Naive thymus-derived CD4-positive, alpha-beta T cell (primary cell): ENCODE measurements at places on chromosomes 13 and 19. TPM values are rescaled to one million over a fixed set of nuclear protein-coding genes. Genes with fewer than 3 reads are reported as not detected.

DNA sequence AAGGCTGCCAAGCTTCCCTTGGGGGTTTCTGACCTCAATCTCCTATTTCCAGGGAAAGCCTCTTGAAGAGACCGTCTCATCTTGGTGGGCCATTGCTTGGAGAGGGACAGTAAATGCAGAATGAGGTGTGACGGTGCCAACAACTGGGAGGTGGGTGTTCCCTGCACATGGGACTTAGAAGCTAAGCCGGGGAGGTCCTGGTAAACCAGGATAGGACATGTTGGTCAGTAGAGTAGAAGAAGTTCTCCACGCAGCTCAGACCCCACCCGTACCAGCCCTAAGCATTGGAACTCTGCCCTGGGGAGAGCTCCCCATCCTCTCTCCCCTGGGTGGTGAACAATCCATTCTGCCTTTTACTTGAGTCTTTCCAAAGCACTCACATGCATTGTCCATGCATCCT lies 92.0 kb downstream of the SOX1 start:
- DNase-seq = no peak
- H3K27ac ChIP-seq = no peak overlapping the region
- no peak overlapping the region for H3K4me3 ChIP-seq
- no peaks in the 10 kb centered on the region for H3K36me3 ChIP-seq

- no peaks in the 10 kb centered on the region for H3K4me1 ChIP-seq
- no peak overlapping the region for H3K4me3 ChIP-seq
- no peaks in the 10 kb centered on the region for H3K36me3 ChIP-seq
- no peaks in the 10 kb centered on the region for H3K27me3 ChIP-seq
Measured at GRCh38 chr19:54041969-54042606, 21.6 kb downstream of the VSTM1 start.

GRCh38 chr13:52164989-52165388 lies 5.6 kb upstream of the NEK3 start:
- H3K27me3 ChIP-seq = no peaks in the 10 kb centered on the region
- peaks cover 2% of the 10 kb centered on the region for H3K4me1 ChIP-seq
- no peak for DNase-seq
- H3K4me3 ChIP-seq = no peak overlapping the region

GRCh38 chr19:46520616-46521015 lies 24.9 kb upstream of the PNMA8B start:
- peak overlapping the region; percentile 54 for H3K27ac ChIP-seq
- DNase-seq = no peak
- no peaks in the 10 kb centered on the region for H3K27me3 ChIP-seq
- peaks cover 9% of the 10 kb centered on the region for H3K4me1 ChIP-seq
- H3K4me3 ChIP-seq = no peak overlapping the region

DNA sequence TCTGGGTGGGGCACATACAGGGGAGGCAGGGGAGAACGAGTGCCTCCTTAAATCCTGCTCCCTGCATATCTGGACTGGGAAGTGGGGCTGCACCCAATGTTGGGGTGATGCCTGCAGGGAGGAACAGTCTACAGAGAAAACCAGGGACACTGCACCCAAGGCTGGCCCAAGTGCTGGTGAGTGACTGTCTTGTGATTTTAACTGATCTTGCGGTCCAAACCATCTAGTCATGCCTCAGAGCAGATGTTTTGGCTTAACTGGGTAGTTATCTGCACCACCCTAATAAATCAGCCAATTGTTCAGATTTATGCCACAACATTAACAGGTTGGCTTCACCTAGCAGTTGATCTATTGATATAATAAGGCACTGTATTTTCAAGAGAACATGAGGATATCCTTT lies 219.2 kb upstream of the IRS2 start:
- H3K4me3 ChIP-seq = no peak overlapping the region
- no peaks in the 10 kb centered on the region for H3K4me1 ChIP-seq
- no peak for DNase-seq
- no peak overlapping the region for H3K27ac ChIP-seq
- H3K36me3 ChIP-seq = no peaks in the 10 kb centered on the region
- no peaks in the 10 kb centered on the region for H3K27me3 ChIP-seq

DNA sequence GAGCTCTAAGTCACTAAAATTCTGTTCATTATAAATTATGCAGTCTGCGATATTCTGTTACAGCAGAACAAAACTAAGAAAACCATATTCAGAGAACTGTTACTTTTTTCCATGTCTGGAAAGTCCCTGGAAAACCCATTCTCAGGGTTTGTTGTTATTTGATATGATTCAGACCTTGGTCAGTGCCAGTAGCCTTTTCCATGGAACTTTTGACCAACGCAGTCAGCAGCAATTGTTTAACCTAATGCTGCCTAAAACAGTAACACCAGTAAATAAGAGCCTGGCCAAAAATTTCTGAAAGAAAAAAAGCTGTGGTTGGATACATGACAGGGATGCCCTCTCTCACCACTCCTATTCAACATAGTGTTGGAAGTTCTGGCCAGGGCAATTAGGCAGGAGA lies 402.7 kb downstream of the TBC1D4 start:
- no peaks in the 10 kb centered on the region for H3K36me3 ChIP-seq
- DNase-seq = no peak
- H3K27ac ChIP-seq = no peak overlapping the region
- H3K4me1 ChIP-seq = no peaks in the 10 kb centered on the region

DNA sequence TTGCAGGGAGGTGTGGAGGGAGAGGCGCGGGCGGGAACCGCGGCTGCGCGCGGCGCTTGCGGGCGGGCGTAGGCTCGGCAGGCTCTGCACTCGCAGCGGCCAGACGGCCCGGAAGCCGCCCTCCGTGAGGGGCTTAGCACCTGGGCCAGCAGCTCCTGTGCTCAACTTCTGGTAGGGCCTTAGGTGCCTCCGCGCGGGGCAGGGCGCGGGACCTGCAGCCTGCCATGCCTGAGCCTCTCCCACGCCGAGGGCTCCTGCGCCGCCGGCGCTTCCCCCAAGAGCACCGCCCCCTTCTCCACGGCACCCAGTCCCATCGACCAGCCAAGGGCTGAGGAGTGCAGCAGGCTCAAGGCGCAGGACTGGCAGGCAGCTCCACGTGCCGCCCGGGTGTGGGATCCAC lies 940.8 kb upstream of the PCDH9 start:
- H3K4me1 ChIP-seq = no peaks in the 10 kb centered on the region
- no peaks in the 10 kb centered on the region for H3K36me3 ChIP-seq
- no peaks in the 10 kb centered on the region for H3K27me3 ChIP-seq

GRCh38 chr13:77048681-77049080 lies 21.7 kb upstream of the FBXL3 start:
- H3K27ac ChIP-seq = peak overlapping the region; percentile 3
- H3K4me3 ChIP-seq = no peak overlapping the region
- no peaks in the 10 kb centered on the region for H3K4me1 ChIP-seq

GRCh38 chr13:91303031-91303430 lies 44.5 kb upstream of the MIR17HG start:
- no peaks in the 10 kb centered on the region for H3K4me1 ChIP-seq
- H3K27me3 ChIP-seq = no peaks in the 10 kb centered on the region
- no peaks in the 10 kb centered on the region for H3K36me3 ChIP-seq
- DNase-seq = no peak
- H3K4me3 ChIP-seq = no peak overlapping the region

DNA sequence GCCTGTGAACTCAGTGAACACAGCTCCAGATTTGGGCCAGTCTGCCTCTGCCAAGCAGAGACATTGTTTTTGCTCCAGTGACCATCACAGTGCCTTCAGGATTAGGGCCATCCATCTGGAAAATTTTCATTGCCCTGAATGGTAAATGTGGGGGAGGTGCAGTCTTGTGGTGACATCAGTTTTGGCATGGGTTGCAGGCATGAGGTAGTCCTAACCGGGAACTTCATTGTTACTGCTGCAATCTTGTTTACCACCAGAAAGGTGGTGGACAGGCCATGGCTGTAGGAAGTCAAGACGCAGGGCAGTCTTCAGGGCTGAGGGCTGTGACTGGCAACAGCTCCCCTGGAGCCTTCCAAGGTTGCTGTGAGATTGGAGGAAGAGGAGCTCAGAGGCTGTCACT lies 55.2 kb downstream of the SPATA13 start:
- H3K27me3 ChIP-seq = no peaks in the 10 kb centered on the region
- no peak overlapping the region for H3K27ac ChIP-seq
- peaks cover 4% of the 10 kb centered on the region for H3K4me1 ChIP-seq

- no peak overlapping the region for H3K27ac ChIP-seq
- no peaks in the 10 kb centered on the region for H3K36me3 ChIP-seq
- no peak for DNase-seq
- H3K27me3 ChIP-seq = no peaks in the 10 kb centered on the region
- H3K4me3 ChIP-seq = no peak overlapping the region
- peaks cover 6% of the 10 kb centered on the region for H3K4me1 ChIP-seq
Measured at GRCh38 chr19:17530586-17530985, 19.1 kb downstream of the PGLS start.

GRCh38 chr13:99658261-99658991 lies 157.2 kb downstream of the TM9SF2 start:
- H3K27ac ChIP-seq = peak overlapping the region; percentile 82
- H3K27me3 ChIP-seq = no peaks in the 10 kb centered on the region
- H3K36me3 ChIP-seq = no peaks in the 10 kb centered on the region
- H3K4me3 ChIP-seq = peak overlapping the region; percentile 55
- H3K4me1 ChIP-seq = peaks cover 39% of the 10 kb centered on the region

GRCh38 chr19:47623151-47623920 lies 14.4 kb downstream of the BICRA start:
- H3K4me3 ChIP-seq = no peak overlapping the region
- H3K4me1 ChIP-seq = no peaks in the 10 kb centered on the region
- H3K36me3 ChIP-seq = no peaks in the 10 kb centered on the region
- no peaks in the 10 kb centered on the region for H3K27me3 ChIP-seq
- DNase-seq = no peak
- H3K27ac ChIP-seq = no peak overlapping the region

- H3K27ac ChIP-seq = no peak overlapping the region
- no peak overlapping the region for H3K4me3 ChIP-seq
- peak; percentile 19 for DNase-seq
- H3K27me3 ChIP-seq = no peaks in the 10 kb centered on the region
Measured at GRCh38 chr13:38872693-38873092, 117.9 kb downstream of the STOML3 start.

DNA sequence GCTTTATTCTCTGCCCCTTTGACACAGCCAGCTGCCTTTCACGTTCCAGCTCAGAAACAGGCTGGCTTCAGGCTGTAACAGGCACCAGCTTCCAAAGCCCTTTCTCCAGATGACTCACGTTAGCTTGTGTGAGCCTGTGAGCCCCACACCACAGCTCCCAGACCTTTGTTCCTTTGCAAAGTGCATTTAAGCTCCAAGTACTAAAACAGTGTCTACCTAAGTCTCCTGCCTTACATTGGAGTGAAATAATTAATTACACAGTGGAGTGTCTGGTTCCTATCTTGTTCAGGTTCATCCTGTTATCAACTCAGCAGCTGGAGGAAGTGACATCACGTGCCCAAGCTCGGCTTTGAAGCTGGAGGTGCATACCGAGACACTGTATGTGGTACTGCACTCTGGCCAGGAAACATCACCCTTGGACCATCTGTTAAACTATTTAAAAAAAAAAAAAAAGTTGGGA lies 475.8 kb downstream of the FOXO1 start:
- H3K4me3 ChIP-seq = peak overlapping the region; percentile 24
- no peaks in the 10 kb centered on the region for H3K36me3 ChIP-seq
- H3K27ac ChIP-seq = peak overlapping the region; percentile 63
- peak; percentile 36 for DNase-seq

GRCh38 chr13:23619068-23619855 lies 49.0 kb downstream of the TNFRSF19 start:
- H3K4me3 ChIP-seq = no peak overlapping the region
- no peaks in the 10 kb centered on the region for H3K27me3 ChIP-seq
- no peak overlapping the region for H3K27ac ChIP-seq

DNA sequence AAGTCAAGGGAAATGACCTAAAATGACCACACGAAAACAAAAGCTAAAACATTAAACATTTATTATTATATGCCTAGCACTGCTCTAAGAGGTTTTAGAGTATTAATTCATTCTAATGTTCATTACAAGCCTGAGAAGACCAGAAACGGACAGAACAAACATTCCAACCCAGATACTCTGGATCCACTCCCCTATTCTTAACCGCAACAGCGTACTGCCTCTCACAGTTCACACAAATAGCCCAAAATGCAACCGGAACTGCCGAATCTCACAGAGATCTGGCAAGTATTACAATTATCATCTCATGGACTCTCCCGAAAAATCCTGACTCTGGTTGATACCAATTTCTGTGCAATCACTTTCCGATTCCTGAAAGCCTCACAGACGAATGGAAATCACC lies 1.4 kb downstream of the ZNF780B start:
- H3K27me3 ChIP-seq = no peaks in the 10 kb centered on the region
- H3K4me3 ChIP-seq = peak overlapping the region; percentile 81
- DNase-seq = no peak
- H3K36me3 ChIP-seq = no peaks in the 10 kb centered on the region
- H3K4me1 ChIP-seq = peaks cover 12% of the 10 kb centered on the region

DNA sequence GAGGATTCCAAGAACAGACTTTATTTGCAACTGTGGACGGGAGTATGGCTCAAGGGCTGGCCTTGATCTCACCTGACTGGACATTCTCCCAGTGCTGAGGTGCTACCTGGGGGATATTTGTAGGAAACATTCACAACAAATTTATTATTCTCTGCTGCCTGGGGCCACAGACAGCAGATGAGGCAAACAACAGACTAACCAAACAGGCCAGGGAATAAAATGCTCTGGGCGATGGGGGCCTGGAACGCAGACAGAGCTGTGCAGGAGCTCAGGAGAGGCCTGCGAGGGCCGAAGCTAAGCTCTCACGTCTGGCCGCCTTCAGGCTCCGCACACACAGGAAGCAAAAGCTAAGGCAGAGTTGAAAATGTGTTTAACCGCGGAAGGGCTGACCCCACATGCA lies 7.8 kb downstream of the PLPP2 start:
- no peaks in the 10 kb centered on the region for H3K27me3 ChIP-seq
- H3K4me3 ChIP-seq = no peak overlapping the region
- H3K27ac ChIP-seq = no peak overlapping the region
- DNase-seq = no peak
- no peaks in the 10 kb centered on the region for H3K4me1 ChIP-seq
- H3K36me3 ChIP-seq = no peaks in the 10 kb centered on the region

TNFRSF19 gene
- polyA plus RNA-seq = not detected

FAAP24 gene
- 3.9 TPM for polyA plus RNA-seq

KXD1 gene
- polyA plus RNA-seq = 70.3 TPM

CACNG7 gene
- polyA plus RNA-seq = not detected

TTC9B gene
- not detected for polyA plus RNA-seq

ZNF491 gene
- 0.44 TPM for polyA plus RNA-seq

ADGRL1 gene
- polyA plus RNA-seq = 0.72 TPM

MEGF8 gene
- polyA plus RNA-seq = 0.40 TPM

TBXA2R gene
- 9.0 TPM for polyA plus RNA-seq

TNFAIP8L1 gene
- 8.0 TPM for polyA plus RNA-seq

TMEM255B gene
- polyA plus RNA-seq = 0.08 TPM

LRRC8E gene
- not detected for polyA plus RNA-seq
